ENCODE measurements at places on chromosomes 4 and X.

- DNase-seq = no peak
These were observed 68.9 kb downstream of the SMIM20 start for GRCh38 chr4:25982962-25983361.

DNA sequence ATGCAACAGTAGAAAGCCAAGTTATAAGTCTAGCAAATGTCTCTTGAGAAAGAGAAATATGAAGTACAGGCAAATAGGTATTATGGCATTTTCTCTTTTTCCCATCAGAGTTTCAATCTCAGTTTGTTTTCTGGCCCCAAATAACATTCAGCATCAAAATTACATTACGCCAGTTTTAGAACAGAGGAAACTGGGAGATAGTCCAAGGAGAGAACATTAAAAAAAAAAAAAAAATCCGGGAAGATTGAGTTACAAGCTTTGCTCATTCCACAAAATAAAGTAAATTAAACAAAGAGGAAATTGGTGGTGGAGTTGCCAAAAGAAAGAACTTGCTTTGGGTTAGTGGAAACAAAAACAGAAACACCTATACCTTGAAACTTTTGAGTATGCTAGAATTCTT, 50.4 kb upstream of the IL13RA2 start:
- no peak for DNase-seq

DNA sequence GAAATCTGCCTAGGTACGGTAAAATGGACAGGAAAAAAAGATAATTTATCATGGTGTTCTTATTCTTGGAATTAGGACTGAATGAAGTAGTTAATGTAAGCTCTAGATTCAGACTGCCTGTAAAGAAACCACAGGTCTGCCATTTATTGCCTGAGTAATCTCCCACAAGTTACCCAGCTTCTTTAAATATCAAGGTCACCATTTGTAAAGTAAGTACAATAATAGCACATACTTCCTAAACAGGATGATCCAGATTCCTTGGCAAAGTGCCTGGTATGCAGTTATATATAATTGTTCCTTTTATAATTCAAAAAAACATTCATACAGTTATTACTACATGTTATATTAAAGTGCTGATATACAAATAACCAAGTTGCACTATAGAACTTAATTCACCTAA, 368.6 kb downstream of the HNRNPD start:
- DNase-seq = no peak

DNA sequence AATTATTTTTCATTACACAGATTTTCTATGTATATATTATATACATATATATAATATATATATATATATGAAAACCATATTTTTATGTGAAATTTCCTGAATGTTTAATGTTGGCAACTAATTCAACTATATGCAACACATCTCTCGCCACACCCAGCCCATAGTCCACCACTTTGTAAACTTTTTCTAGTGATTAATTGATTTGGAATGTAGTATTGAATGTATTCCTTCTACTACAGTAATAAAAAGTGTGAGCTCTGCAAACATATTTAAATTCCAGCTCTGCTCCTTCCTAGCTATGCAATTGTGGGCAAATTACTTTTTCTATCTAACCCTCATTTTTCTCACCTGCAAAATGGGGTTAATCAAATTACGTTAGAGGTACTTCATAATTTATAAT, 187.8 kb downstream of the TEX11 start:
- DNase-seq = no peak

GRCh38 chr4:124390861-124391260, 321.7 kb downstream of the ANKRD50 start:
- DNase-seq = no peak

DNA sequence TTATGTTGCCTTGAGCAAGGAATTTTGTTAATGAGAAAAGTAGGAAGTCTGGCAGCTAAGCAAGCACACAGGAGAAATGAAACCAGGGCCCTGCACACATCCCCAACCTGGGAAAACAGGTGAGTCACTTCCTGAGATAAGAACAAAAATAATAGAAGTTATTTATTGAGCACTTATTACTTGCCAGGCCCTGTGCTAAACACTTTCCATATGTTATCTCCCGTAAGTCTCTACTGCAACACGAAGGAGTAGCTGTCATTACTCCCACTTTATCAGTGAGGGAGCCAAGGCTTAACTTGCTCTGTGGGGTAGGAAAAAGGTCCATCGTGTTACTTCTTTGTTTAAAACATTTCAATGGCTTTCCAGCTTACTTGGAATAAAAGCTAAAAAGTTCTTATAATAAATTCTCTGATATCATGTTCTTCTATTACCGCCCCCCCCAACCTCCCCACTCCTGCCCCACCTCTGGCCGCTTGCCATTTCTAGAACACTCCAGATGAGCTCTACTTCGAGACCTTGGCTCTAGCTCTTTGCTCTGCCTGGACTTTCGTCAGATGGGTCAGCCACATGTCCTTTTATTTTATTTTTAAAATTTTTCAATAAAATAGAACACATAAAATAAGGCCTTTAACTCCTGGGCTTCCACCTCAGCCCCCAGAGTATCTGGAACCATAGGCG, 36.3 kb upstream of the PLAC8 start:
- no peak for DNase-seq

- no peak for DNase-seq
These were observed 108.3 kb downstream of the QRFPR start for GRCh38 chr4:121272526-121272925.

DNA sequence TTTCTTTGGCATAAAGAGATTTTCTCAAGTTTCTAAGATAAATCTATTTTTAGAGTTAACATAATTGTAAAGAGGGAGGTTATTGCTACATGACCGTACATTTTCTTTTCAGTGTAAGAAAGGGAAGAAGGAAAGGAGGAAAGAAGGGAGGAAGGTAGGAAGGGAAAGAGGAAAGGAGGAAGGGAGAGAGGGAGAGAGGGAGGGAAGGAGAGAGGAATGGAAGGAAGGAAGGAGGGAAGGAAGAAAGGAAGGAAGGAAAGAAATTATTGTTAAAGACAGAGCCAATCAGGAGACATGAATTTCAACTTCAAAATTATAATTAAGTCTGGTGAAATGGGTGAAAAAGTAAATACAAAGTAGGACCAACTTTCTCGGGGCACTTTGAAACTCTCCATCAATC, 197.6 kb downstream of the SNCA start:
- DNase-seq = no peak

DNA sequence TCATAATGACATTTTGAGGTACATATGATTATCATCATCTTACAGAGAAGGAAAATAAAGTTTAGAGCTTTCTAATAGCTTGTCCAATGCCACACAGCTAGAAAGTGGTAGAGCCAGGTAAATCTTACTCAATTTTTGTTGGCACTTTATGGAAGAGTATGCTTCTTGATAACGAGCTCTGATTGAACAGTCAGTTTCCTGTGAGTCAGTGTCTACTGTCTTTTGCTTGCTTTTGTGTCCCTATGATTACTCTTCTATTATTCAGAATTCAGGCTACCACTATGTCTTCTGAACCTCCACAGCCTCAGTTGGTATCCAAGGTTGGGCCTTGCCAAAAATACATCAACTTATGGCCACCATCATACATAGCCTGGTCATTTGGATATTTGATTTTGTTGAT, 2.6 kb downstream of the FAAH2 start:
- DNase-seq = no peak

DNA sequence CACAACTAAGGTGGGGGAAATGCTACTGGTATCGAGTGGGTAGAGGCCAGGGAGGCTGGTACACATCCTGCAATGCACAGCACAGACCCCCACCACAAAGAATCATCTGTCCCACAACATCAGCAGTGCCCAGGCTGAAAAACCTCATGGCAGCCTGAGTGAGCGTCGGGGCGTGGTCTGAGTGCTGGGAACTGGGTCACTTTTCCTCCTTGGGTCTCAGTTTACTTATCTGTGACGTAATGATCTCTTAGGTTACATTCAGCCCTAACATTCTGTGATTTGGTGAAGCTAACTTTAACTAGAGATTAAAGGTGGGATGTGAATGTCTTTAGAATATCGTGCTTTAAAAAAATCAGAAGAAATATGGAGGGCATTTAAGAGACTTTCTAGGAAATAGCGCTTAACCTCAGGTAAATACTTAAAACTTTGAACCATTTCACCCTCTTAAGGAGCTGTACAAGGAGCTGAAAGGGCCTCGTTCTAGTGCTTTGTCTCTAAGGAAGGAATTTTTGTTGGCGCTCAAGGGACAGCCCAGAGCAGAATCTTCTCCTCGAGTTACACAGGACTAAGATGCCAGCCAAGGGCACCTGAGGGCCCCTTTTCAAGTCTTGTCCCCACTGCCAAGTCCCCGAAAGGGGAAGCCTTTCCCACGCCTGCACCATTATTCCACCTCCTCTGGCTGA, 18.1 kb upstream of the TRIM2 start:
- no peak for DNase-seq
